NCI-H1436 (cell line): ENCODE measurements at places on chromosomes 5 and 9.

DNA sequence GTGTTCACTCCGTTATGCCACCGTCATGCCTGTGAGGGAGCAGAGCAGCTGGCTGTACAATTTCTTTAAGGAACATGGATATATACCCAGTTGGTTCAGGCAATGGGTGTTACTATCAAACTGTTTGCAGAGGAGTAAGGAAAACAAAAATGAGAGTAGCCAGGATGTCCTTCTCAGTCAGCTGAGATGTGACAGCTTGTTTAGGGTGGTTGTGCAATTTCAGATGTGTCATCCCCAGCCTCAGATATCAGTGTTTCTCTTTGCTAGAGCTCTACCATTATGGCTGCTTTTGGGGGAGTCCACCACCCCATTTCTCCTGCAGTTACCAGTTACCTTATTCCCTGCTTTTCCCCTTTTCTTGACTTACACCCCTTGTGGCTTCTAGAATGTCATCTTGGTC lies 135.2 kb upstream of the SLC24A2 start:
- no peak for DNase-seq

DNA sequence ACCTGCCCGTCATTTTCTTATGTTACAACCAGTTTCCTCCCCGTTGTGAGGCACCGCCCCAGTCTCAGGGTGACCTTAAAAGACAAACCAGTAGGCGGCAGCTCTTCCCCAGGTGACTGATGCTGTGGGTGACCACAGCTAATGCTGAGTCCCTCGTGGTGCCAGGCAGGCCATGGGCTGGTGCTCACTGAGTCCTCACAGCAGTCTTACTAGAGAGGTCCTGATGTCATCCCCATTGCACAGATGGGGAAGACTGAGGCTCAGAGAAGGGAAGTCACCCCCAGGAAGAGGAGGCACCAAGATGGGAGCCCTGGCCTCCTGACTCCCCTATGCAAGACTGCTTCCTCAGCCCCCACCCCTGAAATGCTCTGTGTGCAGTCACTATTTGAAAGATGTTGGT lies 978 bp downstream of the CFAP157 start:
- DNase-seq = no peak

GRCh38 chr5:74766418-74766848 lies 484 bp downstream of the GFM2 start:
- DNase-seq = no peak

- DNase-seq = no peak
Measured at GRCh38 chr9:128770286-128771030, 1.3 kb downstream of the ZER1 start.

DNA sequence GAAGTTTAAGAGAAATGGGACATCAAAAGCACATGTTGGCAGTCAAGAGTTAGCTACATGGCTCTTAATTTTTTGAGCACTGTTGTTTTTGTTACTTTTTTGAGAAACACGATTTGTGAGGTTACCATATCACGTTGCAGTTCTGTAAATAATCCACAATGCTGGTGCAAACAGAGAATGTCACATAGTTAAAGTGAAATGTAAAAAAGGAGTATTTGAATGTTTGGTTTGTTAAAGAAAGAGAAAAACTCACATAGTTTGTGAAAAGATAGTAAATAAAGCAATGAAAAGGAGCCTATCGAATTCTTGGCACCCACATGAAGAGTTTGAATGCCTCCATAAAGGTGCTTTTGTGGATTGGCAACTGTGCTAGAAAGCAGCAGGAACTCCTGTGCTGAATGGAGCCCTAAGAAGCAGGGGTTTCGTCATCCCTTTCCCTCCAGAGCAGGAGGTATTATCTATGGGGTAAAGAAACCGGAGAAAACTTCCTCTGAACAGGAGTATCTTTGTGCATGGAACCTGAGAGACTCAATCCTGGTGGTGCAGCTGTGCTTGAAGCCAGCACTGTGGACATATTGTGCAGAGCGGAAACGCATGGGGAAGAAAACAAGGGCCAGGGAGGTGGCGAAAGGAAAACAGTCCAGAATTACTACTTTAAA lies 148.5 kb upstream of the OTULINL start:
- DNase-seq = no peak

DNA sequence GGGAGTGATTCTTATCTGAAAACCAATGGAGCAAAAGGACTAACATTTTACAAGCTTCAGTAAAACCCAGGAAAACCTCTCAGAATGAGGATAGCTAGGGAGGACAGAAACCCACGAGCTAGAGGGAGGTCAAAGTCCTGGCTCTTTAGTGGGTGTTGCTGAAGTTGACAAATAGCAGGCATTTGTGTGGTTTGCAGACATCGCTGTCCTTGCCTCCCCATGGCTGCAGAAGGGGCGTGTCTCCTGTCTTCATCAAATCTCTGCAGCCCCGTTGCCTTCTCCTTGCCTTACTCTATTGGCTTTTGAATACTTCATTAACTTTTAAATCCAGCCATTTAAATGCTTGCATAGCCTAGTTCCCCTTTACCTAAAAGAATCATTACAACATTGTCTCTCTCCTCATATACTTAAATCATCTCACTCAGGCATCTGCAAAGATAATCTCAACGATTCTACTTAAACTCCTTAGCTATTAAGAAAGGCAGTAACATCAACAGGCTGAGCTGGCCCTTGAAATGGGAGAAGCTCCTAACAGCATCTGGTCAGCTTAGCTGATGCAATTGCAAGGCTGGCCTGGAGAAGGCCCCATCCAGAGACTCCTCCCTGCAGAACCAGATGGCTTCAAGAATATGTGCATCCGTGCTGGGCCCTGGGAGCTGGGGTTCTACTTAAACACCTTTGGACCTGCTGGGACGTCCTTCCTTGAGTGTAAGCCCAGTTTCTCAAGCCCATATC lies 152.8 kb upstream of the TAS2R1 start:
- no peak for DNase-seq

DNA sequence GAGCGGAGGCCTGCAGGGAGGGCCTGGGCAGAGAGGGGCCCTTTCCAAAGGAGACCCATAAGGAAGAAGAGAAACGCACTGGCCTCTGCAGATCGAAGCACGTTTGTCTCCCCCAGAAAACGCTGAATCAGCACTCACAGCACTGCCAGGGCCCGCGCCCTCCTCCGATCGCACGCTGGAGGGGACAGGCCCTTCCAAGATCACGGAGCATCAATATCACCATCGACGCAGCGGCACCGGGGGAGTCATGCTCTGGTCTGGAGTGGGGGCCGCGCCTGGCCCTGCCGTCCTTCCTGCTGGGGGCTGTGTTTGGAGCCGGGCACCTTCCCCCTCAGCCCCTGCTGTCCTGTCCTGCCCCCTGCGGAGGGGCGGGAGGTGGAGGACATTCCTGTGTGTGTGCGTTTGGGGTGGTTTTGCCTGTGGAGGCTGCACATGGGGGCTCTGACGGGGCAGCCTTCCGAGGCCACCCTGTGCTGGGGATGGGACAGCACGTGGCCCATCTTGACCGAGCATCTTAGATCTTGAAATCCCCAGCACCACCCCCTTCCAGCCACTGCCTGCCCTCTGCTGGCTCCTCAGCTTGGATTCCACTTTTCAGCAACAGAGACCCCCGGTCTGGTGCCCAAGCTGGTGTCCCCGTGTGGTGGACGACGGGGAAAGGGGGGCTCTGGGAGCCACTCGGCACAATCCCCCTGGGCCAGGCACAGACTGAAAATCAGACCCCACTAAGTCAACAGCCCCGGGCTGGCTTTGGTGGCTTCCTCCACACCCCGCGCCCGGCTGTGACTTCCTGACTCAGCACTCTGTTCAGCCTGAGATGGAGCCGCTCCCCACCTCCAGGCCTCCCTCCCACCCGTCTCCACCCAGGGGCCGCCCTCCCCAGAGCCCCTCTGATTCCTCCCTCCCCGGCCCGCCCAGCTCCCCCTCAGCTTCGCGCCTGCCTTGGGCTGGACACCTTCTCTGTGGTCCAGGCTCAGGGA lies 8.3 kb downstream of the TMEM250 start:
- DNase-seq = no peak

GRCh38 chr9:13778631-13779030 lies 499.1 kb upstream of the MPDZ start:
- DNase-seq = peak; percentile 5
